ENCODE measurements at places on chromosomes 1 and 21. TPM values are rescaled to one million over a fixed set of nuclear protein-coding genes. Genes with fewer than 3 reads are reported as not detected.

The OVAAL gene
- not detected for polyA plus RNA-seq

The TNFAIP8L2 gene
- 1.6 TPM for polyA plus RNA-seq

The KCNK2 gene
- polyA plus RNA-seq = 2.4 TPM

The CACHD1 gene
- polyA plus RNA-seq = 68.0 TPM

DNA sequence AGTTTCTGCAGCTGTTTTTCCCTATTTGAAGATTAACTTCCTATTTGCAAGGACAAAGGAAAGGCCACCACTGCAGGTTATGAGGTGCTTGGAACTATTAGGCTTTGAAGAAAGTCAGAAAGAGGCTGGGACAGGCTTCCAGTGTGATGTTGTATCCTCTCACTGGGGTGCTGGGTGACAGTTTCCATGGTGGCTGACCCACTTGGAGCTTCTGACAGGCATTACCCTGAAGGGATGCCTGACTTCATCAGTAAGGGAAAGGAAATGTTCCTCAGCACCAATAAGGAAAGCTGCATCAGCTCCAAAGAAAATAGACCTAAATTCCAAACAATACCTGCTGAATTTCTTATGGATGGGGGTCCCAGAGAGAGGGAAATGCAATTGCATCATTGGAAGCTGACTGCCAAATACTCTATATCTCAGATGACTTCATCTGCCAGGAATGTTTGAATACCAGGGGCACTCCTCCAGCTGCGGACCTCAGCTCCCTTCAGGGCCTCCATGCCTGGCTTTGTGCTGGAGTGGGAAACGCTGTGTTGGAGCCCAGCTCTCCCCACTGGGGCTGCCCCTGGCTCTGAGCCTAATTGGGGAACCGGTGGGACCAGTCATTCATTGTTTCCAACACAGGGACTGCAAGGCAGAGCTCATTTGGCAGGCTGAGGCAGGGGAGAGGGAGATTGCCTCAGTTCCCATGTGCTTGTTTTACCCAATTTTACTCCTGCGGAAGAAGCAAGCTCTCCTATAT lies 76.6 kb downstream of the RGL1 start:
- DNase-seq = peak; percentile 76

GRCh38 chr1:209416039-209416438 lies 167.5 kb upstream of the CAMK1G start:
- DNase-seq = no peak

DNA sequence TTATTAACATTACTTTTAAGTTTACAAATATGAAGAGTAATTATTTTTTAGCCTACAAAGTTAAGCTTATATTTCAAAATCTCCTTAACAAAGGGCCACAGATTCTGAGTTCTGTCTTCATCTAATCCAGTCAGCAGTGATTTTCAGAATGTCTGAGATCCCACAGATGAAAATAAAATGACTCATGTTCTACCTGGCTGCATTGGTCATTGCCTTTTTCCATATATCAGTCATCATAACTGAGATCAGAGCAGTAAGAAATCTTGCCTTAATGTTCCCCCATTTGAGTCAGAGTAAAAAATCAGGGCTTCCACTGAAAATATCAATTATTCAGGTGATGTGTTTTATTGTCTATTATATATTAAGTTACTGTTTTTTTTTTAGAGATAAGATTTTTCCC lies 416.1 kb downstream of the MRPL39 start:
- no peak for DNase-seq

DNA sequence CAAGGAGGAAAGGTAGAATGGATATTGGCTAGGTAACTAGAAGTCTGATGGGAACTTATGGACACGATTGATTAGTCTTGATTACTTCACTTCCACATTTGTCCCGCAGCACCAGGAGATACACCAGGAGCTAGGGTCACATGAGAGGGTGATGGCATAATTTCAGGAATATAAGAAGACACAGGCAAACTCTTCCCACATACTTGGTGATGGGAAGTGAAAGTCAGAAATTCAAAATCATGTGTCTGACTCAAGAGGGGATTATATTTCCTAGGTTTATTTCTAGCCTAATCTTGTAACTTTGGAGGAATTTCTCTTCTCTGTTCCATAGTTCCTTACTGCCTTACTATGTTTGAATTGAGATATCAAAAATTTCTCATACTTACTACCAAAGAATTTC lies 185.0 kb downstream of the PBX1 start:
- no peak for DNase-seq

DNA sequence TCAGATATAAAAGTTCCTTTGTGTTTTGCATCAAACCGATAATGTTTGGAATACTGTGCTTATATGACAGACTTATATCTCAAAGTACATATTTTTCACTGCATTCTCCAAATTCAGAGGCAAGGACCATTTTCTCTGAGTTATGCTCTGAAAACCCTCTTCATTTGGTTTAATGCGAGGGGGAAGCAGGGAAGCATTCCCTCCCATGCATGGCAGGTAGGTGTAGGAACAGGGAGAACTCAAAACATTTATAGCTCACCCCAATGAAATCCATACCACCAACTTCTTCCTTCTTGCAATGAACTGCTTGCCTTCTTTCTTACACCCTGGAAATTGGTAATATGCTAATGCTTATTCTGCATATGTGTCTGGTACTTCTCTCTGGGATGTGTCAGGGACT lies 10.7 kb upstream of the ERICH3 start:
- no peak for DNase-seq

DNA sequence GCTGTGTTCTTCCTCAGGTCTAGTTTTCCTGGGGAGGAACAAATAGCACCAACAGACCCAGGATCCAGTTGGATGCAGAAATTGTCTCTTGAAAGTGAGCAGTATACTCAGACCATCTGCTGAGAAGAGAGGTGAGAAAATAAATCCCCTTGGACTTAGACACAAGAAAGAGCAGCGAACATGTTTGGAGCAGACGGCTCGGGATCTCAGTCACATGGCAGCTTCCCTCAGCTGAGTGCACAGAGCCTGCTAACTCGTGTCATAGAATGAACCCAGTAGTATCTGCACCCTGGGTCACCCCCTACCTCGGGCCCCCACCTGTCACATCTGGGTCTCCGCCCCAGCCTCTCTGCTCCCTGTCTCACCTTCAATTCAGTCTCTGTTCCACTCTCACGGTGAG lies 115.6 kb downstream of the CCDC185 start:
- no peak for DNase-seq

GRCh38 chr1:33306653-33307493 lies 14.0 kb downstream of the A3GALT2 start:
- peak; percentile 26 for DNase-seq

GRCh38 chr1:2595812-2596529 lies 9.4 kb downstream of the PRXL2B start:
- no peak for DNase-seq

DNA sequence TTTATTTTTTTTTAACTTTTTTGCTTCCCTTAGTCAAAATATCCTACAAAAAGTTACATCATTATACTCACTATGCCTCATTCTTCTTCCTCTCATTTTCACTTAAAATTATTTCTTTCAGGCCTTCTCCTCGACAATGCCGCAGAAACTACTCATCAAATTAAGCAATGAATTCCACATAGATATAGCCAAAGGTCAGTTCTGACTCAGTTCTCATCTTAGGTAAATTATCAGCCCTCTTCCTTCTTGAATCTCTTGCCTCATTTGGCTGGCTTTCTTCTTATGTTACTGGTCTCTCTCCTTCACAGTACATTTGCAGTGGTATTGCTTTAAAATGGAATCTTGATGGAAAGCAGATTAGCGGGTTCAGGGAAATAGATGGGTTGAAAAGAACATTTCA lies 260.7 kb upstream of the BRINP3 start:
- DNase-seq = no peak

All from left kidney (tissue), 8 donors.